ENCODE measurements at places on chromosomes 12 and 14.

GRCh38 chr12:31599053-31599452, 8.1 kb upstream of the DENND5B start:
- no peak for DNase-seq

DNA sequence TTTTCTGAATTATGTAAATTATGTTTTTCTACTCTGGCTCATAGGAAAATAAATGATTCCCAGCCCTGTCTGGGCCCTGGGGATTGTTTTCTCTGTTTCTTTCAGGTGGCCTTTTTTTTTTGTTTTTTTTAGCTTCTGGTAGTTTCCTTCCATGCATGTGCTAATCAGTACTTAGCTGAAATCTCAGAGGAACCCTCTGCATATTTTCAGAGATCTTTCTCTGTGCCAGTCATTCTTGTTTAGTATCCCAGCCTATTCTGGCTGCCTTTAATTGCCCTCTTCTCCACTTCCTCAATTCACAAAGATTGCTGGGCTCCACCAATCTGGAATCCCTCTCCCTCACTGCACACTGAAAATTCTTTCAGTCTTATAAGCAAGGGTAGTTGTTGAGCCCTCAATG, 46.9 kb downstream of the CNOT2 start:
- DNase-seq: no peak

- DNase-seq: no peak
These were observed 34.5 kb downstream of the TM7SF3 start for GRCh38 chr12:26979733-26980132.

DNA sequence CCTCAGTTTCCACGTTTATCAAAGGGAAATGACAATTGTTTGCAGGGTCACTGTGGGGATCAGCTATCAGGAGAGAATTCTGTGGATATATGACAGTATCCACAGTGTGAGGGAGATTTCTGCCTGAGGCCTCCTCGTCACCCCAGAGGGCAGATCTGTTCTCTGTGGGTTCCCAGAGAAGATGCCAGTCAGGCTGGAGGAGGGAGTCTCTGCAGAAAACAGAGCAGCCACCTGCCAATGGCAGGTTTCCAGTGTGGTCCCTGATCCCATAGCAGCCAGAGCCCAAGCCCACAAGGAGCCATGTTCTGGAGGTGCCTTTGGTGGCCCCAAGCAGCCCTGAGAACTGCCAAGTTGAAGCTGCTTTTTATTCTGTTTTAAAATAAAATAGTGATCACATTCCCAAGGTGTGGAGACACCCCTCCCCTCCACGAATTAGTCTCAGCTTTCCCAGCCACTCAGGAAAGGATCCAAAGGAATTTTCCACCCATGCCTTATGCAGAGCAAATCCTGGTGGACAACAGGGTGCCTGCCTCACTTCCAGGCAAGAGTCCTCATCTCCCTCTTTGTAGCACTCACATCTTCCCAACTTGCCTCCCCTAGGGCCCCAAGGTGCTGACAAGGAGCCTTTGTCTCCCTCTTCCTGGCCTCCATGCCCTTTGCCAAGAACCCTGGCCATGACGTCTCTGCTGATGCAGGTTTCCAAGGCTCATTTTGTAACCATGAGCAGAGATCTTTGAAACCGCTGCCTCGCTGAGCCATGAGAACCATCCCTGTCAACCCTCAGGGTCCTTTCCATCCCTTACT, 20.4 kb downstream of the CMKLR1 start:
- no peak for DNase-seq

- no peak for DNase-seq
These were observed 45.8 kb downstream of the CRADD start for GRCh38 chr12:93722835-93723567.

DNA sequence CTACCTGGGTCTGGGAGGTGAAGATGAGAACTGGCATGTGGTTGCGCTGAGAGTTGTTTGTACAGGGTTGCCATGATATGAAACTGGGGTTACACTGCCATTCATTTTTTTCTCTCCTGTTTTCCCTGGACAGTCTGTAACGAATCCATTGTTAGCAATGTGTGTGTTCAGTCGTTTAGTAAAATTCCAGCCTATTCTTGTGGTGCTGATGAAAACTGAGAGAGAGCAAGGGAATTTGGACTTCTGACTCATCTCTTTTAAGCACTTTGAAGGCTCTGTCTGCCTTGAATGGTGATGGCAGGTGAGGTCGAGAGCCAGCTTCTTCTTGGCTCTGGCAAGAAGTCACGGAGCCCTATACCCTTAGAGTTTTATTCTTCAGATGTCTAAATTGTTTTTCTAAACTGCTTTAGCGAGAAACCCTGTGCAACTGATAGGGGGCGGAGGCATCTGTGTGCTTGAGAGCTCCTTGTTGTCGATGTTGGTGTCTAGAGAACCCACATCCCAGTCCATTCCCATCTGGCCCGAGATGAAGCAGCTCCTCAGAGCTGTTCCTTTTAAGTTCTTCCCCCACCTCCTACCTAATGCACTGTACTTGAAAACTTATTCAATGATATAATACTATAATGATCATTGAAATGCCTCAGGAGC, 204.4 kb downstream of the TMX1 start:
- no peak for DNase-seq

- DNase-seq: peak; percentile 79
These were observed 751 bp downstream of the GDF11 start for GRCh38 chr12:55743406-55744339.

Measured in DMS53 (cell line).